ENCODE measurements at places on chromosomes 5 and 9.

DNA sequence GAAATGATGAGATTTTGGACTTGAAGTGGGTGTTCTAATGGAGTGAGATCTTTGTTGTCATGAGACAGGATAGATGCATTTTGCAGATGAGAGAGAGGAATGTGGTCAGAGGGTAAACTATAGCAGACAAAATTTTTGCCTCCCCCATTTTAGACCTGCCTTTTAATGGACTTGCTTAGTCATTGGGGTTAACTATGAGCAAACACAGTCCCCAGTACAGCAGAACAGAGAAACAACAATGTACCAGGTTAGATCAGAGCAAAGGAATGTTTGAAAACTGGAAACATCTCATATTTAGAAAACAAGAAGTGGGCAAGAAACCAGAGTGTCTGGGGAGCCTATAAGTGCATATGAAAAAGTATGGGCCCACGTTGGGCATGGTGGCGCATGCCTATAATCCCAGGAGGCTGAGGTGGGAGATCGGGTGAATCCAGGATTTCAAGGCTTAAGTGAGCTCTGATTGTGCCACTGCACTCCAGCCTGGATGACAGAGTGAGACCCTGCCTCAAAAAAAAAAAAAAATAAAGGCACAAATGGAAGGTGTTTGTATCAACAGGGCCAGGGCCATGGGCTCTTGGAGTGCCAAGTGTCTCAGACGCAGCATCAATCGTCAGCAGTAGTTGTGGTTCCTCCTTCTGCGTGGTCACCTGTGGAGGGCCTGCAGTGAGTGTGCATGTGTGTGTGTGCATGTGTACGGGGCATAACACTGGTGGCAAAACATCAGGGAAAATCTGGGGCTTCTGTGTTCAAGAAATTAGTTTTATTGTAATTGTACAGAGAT lies 214.4 kb upstream of the S1PR3 start:
- no peak for ATAC-seq

DNA sequence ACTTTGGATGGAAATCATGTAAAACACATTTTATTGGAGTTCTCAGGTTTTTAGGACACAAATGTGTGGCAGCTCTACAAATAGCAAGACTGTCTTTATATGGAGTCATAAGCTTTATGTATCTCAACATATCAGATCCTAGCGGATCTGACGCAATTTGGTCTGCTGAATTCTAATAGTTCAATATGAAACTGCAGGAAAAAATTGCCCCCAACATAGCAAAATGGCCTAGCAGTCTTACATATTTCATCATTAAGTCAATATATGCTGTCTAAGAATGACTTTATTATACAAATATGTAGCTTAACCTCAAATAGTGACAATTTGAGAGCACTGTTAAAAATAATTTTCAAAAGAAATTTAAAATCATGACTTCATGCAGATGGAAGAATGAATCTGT lies 244.3 kb downstream of the TAF11L14 start:
- ATAC-seq: no peak

GRCh38 chr5:131563434-131564228 lies 71.4 kb downstream of the RAPGEF6 start:
- ATAC-seq: no peak

GRCh38 chr5:17663182-17663581 lies 28.9 kb downstream of the TAF11L14 start:
- no peak for ATAC-seq

DNA sequence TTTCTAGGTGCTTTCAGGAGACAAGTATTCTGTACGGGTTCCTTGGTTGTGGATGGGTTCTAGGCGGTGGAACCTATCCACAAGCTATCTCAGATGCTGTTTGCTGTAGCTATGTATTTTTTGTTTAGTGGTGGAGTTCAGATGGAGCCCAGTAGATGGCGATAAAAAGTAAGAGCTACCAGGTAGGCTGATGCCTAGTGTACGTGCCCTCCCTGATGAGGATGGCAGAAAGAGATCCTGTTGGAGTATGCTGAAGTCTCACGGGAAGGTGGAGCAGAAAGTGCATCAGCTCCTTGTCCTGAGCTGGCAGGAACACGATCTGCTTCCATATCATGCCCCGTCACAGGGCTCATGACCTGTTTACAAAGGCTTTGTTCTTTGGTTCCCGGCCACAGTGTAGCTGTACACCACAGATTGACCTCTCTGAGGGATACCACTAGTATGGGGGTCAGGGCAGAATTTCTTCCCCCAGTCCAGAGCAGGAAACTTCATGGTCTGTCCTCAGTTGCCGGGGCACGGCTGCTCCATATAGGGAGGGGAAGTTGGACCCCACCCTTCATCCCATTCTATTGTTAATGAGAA lies 12.6 kb upstream of the UGT3A2 start:
- ATAC-seq: peak; percentile 25

- no peak for ATAC-seq
These were observed 183.3 kb downstream of the MAST4 start for GRCh38 chr5:66779528-66779927.

GRCh38 chr9:122808141-122808540 lies 8.2 kb downstream of the OR1K1 start:
- no peak for ATAC-seq

Data from gastroesophageal sphincter (tissue), 4 donors.